ENCODE measurements at places on chromosomes 16 and 17.

GRCh38 chr16:19367335-19367734 lies 50.3 kb upstream of the TMC5 start:
- no peak for DNase-seq

GRCh38 chr17:79971651-79972050 lies 64.0 kb downstream of the TBC1D16 start:
- no peak for DNase-seq

GRCh38 chr16:72501739-72502593 lies 330.0 kb upstream of the PMFBP1 start:
- DNase-seq = peak; percentile 69

- no peak for DNase-seq
These were observed 99.9 kb upstream of the FAM20A start for GRCh38 chr17:68701046-68701445.

DNA sequence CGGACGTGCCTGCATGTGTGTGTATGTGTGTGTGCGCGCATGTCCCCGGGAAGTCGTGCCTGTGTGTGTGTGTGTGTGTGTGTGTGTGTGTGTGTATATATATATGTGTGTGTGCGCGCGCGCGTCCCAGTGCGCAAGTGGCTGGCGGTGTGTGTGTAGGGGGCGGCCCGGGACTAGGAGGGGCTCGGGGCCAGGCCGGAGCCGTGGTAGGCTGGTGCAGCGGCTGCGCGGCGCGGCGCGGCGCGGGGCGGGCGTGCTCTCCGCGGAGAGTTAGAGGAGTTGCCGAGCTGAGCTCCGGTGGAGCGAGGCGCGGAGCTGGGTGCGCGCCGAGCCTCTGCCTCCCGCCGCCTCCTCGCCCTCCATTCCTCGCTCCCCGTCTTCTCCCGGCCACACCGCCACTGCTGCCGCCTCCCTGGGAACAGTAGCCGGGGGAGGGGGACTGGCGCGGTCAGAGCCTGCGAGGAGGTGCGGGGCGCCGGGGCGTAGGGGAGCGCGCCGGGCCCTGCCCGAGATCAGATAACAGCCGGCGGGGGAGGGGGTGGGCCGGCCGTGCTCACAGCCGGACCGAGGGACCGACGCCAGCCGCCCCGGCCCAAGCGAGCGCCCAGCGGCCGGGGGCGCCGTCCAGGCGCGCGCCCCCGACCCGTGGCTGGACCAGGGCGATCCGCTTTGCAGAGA lies at the start of gene KCNJ12:
KCNJ12 (plus strand) TSS at position 277 of the 678 bp plus-strand sequence. CDS start 38,986 bp downstream, outside the sequence.
- DNase-seq = no peak

DNA sequence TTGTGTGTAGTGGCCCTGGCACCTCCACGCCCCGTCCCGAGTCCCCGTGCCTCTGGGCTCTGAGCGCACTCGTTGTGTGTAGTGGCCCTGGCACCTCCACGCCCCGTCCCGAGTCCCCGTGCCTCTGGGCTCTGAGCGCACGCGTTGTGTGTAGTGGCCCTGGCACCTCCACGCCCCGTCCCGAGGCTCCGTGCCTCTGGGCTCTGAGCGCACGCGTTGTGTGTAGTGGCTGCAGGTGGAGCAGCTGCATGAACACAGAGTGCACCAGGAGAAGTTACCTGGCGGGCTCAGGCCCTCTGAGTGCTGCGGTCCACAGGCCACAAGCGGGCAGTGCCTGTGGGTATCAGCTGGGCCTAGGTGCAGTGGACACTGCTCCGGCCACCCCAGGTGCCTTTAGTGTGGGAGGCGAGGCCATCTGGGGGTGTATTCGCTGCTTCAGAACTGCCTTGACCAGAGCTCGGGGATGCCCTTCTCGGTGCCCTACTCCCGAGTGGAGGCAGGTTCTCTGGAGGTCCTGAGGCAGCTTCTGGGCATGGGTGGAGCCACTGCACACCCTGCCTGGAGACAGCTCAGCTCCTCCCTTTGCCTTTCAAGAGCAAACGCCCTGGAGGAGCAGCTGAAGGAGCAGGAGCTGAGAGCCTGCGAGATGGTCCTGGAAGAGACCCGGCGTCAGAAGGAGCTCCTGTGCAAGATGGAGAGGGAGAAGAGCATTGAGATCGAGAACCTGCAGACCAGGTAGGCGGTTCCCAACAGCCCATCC lies 17.3 kb upstream of the CAPN15 start:
- DNase-seq = no peak

GRCh38 chr17:70168044-70168976 lies 1.0 kb upstream of the KCNJ2 start:
- peak; percentile 44 for DNase-seq

- DNase-seq = no peak
These were observed 103.8 kb upstream of the RPL38 start for GRCh38 chr17:74099442-74100340.

DNA sequence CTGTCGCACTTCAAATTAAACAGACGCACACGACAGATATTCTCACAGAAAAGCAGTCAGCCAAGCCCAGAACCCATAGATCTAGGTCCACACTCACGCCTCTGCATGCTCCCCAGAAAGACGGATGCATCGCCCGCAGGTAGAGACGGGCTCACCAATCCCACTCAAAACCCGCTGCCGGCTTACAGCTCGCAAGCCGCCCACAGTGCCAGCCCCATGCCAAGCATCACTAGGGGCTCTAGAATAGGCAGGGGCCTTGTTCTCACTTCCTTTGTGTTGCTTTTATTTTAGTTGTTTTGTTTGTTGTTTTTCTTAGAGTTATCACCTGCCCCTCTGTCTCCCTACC lies 336 bp upstream of the BMERB1 start:
- DNase-seq = no peak

- no peak for DNase-seq
These were observed 37.8 kb downstream of the PAFAH1B1 start for GRCh38 chr17:2631211-2631610.

DNA sequence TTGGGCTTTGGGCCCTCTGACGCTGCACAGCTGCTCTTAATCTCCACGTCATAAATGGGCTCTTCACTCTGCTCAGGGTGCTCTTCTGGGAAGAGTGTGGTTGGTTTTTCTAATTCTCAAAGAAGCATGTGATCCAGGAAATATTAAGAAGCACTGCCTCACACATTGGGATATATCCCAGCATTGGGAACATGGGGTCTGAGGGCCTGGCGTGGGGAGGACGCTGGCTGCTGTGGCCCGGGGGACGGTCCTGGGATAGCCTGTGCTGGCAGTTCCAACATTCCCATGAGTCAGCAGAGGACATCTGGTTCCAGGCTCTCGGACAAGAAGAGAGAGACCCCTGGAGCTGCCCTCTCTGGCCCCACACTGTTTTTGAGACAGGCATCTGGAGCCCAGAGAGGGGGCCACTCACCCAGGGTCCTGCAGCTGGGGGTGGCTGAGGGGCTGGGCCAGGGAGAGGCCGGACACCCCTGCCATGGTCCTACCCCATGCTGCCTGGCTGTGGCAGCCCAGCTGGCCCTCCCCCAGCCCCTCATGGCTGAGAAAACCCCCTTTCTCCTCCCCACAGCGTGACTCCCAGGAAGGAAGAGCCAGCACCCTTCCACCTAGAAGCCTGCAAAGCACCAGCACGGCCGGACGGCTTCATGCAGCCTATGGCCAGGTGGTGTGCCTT lies 58.8 kb downstream of the NT5M start:
- no peak for DNase-seq

DNA sequence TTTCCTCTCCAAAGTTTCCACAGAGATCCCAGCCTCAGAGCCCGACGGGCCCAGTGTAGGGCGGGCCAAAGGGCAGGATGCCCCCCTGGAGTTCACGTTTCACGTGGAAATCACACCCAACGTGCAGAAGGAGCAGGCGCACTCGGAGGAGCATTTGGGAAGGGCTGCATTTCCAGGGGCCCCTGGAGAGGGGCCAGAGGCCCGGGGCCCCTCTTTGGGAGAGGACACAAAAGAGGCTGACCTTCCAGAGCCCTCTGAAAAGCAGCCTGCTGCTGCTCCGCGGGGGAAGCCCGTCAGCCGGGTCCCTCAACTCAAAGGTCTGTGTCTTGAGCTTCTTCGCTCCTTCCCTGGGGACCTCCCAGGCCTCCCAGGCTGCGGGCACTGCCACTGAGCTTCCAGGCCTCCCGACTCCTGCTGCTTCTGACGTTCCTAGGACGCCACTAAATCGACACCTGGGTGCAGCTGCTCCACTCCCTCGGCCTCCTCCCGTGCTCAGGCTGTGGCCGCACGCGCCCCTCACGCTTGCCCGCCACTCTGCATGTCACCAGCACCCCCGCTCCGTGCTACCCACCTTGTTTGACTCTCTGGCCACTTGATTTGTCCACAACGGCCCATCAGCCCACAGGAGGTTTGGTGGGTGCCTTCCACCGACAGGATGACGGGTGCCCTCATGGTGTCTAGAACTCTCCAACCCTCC lies 15.3 kb upstream of the STH start:
- DNase-seq = no peak

DNA sequence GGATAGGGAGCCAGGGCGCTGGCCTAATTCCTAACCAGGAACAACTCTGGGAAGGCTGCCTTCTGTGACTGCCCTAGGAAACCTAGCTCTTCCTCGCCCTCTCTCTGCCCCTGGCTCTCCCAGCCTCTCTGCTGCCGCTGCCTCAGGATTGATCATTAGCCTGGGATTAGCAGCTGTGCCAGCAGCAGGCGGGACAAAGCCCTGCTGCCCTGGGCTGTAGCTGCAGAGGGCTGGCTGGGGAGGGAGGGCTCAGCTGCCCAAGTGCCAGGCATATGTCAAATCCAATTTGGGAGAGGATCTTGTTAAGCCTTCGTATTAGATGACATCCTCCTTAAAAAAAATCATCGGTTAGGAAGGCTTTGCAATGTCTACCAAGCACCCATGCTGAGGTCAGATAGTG lies 144.8 kb upstream of the CCL2 start:
- DNase-seq = no peak

DNA sequence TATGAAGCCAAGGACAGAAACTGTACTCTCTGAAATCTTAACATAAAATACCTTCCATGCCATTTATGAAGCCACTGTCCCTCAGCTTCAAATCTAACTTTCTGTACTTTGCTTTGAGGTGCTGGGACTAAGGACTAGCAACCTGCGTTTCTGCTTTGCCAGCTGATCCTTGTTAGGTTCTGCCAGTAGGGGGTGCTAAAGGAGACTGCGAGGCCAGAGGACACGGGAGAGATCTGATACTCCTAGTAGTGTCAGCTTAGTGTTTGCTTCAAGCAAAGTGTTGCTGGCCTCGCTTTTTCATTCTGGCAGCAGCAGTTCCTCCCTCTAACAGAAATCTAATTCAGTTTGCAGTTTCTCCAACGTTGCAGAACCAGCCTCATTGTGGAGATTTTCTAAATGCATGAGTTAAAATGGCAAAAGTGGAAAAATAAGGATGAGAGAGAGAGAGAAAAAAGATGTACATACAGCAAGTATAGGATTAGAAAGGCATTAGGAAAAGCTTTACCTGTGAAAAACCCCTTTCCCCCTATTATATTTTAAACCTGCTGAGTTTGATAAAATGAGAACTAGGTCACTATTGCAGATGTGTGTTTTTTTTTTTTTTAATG lies 297.5 kb downstream of the CA10 start:
- DNase-seq = peak; percentile 38

- no peak for DNase-seq
These were observed 89.7 kb upstream of the CLEC18A start for GRCh38 chr16:69861292-69862030.

DNA sequence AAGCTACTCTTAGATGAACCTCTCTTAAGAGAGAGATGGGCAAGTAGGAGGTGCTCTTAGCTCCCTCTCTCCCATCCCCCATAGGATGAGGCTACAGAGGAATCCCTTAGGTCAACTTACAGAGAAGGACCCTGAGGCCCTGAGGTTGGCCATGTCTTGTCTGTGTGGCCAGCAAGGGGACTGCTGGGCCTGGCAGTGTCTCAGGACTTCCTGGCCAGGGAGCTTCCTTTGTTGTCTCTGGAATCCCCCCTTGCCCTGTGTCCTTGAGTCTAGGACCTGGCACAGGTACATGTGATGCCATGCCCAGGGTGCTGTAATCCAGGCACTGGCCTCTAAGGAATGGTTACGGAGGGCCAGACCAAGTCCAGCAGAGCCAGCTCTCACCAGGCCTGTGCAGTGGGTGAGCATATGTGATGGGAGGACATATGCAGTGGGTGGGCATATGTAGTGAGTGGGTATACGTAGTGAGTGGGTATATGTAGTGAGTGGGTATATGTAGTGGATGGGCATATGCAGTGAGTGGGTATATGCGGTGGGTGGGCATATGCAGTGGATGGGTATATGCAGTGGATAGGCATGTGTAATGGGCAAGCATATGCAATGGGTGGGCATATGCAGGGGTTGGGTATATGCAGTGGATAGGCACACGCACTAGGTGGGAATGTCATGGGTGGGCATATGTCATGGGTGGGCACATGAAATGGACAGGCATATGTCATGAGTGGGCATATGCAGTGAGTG lies 20.3 kb upstream of the PECAM1 start:
- no peak for DNase-seq

- DNase-seq = no peak
These were observed 21.1 kb upstream of the SPATA32 start for GRCh38 chr17:45282683-45283644.

GRCh38 chr17:27413792-27414191 lies 42.5 kb upstream of the KSR1 start:
- DNase-seq = no peak

Data from activated naive CD4-positive, alpha-beta T cell treated with anti-CD3 and anti-CD28 coated beads for 36 hours (primary cell).